ENCODE measurements at places on chromosomes 2 and 18.

DNA sequence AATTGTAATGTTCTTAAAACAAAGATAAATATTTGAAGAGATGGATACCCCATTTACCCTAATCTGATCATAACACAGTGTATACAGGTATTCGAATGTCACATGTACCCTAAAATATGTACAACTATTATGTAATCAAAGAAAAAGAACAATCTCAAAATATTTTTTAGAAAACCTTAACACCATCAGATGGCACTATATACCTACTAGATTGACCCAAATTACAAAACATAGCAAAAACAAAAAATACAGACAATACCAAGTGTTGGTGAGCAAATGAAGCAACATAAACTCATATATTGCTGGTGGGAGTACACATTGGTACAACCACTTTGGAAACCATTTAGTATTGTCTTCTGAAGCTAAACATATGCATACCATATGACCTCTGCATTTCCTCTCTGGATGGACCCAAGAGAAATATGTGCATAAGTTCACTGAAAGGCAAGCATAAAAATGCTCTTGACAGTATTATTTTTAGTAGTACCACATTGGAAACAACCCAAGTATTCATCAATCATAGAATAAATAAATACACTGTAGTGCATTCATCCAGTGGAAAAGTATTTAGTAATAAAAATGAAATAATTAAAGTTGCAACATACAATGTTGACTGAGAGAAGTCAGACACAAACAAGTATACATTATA, 55.8 kb downstream of the GDF7 start:
- DNase-seq, result no peak

DNA sequence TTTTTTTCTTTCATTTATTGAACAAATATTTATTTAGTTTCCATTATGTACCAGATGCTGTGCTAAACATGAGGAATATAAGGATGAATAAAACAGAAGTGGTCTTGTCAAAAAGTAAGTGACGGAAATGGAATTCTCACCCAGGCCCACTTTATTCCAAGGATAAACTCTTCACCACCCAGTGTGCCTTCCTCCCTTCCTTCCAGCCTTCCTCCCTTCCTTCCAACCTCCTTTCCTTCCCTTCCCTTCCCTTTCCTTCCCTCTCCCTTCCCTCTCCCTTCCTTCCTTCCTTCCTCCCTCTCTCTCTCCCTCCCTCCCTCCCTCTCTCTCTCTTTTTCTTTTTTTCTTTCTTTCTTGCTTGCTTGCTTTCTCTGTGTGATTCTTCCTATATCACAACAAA, 240.8 kb downstream of the DPP10 start:
- no peak for DNase-seq

DNA sequence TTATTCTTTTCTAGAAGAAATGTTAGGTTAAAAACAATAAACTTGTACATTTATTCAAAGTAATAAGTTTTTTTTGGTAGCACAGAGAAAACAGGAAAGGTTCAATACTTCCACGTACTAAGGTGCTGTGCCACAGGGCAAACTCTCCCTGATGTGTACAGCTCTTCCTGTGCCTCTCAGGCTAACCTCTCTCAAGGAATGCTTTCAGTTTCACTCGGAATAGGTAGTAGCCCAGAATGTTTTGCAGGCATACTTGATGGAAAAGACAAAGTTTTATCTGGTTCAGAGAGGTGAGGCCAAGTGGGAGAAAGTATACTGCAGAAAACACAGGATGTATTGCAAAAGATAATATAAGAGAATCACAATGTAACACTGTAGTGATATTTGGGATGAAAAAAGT, 171.0 kb upstream of the ZFP36L2 start:
- no peak for DNase-seq

DNA sequence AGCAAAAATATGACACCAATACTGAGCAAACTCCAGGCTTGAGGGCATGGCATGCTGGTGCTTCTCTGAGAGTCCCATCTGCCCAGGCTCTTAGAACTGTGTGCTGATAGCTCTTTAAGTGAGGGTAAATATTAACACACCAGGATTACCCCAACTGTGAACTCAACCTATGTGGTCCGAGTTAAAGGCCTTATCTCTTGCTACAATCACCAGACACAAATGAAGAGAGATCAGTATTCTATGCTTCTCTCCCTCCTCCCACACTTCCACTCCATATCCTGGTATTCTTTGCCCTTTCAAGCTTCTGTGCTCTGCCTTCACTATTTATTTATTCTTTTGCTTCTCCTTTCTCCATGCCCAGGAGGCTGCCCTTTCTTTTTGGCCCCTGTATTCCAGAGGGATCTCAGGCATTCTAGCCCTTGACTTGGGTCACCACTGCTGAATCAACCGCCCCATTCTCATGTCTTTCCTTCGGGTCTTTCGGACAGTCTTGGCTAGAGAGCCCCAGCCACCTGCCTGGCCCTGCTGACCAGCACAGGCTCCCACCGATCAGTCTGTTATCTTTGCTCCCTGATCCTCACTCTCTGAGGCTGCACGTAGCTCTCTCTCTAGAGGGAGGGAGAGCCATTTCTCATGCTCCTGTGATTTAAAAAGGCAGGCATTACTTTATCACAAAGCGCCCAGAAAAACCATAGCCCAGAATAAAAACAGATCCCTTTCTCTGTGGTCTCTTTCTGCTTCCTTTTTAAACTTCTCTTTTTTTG, 17.2 kb upstream of the HK2 start:
- DNase-seq, result no peak

DNA sequence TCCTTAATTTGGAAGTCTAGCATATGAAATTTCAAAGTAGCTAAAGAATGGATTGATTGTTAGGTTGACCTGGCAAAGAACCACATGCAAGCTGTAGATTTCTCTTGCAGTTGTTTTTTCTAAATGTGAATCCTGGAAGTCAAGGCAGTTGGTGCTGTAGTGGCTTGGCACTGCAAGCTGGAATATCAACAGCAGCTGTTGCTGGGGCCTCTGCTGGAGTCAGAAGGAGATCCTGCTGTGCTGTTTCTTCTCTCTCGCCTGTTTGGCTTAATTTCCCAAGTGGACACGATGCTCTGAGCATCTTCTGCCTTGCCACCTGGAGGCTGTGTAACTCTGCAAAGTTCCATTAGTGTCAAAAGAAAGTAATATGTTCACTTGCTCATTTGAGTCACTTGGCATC, 12.6 kb downstream of the PIK3C3 start:
- DNase-seq, result no peak

- DNase-seq, result no peak
Observed at GRCh38 chr18:55110436-55110835, 151.2 kb upstream of the CCDC68 start.

DNA sequence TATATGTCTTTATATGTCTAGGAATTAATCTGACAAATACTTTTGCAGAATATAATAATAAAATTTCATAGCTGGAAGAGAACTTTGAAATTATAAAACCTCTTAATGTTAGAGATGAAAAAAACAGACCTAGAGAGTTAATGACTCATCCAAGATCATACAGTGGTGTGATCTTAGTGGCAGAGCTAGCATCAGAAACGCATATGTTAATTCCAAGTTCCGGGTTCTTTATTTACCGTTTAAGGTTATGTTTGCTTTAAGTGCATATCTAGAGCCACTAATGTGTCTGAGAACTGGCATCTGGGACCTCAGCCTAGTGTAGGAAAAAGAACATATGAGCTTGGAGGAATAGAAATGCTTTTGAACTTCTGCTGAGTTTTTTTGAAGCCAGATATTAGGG, 24.3 kb downstream of the CERS6 start:
- DNase-seq, result no peak

DNA sequence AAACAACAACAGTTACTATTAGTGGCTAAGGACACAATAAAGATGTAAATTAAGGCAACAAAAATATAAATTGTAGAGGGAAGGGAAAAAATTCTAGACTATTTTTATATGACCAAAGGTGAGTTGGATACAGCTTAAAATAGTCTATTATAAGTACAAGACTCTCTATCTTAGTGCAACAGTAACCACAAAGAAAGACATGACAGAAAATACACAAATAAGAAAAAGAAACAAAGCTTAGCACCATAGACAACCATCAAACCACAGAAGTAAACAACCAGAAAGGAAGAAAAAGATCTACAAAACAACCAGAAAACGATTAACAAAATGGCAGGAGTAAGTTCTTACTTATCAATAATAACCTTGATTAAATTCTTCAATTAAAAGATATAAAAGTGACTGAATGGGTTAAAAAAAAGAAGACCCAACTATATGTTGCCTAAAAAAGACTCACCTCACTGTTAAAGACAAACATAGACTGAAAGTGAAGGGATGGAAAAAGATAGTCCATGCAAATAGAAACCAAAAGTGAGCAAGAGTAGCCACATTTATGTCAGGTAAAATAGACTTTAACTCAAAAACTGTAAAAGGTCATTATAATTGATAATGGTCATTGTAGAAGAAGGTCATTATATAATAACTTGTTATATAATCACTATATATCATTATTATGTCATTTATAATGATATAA, 62.5 kb downstream of the USP40 start:
- no peak for DNase-seq

- no peak for DNase-seq
Observed at GRCh38 chr2:12923907-12924610, 207.3 kb downstream of the TRIB2 start.

DNA sequence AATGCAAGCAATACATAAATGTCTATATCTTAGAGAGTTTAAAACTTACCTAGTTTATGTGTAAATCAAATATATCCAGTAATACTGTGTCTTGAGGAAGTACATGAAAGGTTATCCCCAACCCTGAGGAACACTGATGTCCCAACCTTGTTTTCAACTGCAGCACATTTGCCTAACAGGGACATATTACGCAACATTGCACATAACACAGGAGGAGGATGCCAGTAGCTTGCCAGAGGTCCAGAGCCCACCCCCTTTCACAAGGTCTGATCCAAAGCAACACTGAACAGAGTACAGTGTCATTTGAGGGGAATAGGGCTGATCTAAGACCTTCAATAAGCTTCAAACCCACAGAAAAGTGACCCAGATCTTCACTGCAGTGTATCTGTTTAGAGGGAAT, 678.5 kb downstream of the ARHGAP15 start:
- no peak for DNase-seq

- DNase-seq, result no peak
Observed at GRCh38 chr2:195026261-195026660, 630.8 kb upstream of the SLC39A10 start.

DNA sequence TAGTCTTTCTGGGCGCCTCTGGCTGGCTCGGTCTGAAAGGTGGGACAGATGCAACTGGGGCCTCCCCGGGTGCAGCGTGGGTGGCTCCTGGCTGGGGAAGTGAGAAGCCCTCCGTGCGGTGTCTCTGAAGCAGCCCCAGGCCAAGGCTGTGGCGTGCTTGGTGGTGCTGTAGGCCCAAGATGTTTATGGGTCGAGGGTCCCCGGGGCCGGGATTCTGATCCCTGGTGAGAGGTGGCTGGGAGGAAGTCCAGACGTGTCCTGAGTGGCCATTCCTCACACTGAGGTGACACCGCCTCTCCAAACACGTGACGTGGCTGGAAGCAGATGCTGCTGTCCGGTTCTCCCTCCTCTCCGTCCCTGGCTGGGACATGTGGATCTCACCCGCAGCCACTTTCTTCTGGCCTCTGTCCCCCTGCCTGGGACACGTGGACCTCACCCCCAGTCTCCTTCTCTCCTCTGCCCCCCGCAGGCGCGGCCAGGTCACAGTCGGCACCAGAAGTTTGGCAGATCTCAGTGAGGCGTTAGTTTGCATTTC, 12.6 kb downstream of the RTP5 start:
- no peak for DNase-seq

- DNase-seq, result no peak
Observed at GRCh38 chr2:217840522-217840921, 162.3 kb downstream of the TNS1 start.

DNA sequence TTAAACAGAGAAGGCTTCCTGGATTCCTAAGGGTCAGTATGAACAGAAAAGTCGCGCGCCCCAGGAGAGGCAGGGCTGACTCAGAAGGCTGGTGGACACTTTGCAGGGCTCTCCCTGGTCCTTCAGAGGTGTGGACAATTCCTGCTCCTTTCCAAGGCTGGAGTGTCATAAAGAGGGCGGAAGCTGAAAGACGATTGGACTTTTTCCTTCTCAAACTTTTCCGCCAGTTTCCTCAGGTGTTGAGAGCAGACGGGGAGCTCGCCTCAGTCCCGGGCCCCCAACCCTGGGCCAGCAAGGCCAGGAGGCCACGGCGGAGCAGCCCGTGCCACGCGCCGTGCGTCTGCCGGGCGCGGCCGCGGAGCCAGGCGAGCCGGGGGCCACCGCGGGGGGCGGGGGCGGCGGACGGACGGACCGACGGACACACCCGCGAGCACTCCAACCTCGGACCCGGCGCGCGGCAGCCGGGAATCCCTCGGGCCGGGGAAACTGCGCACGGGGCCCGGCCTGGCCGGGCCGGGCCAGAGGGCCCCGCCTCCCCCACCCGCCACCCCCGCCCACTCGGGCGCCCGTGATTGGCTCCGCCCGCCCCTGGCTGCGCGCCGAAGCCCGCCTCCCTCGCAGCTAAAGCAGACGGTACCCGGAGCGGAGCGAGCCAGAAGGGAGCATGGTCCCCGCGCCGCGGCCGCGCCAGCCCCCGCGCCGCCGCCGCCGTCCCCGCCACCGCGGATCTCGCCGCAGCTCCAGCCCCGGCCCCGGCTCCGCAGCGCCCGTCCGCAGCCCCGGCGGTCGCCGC, at the start of gene KLHL29:
TSS of gene KLHL29 (plus strand) at position 629 of the 793 bp plus-strand sequence. CDS start 177,018 bp downstream, outside the sequence.
- no peak for DNase-seq

GRCh38 chr2:109466674-109467575, 146.8 kb downstream of the SEPTIN10 start:
- no peak for DNase-seq

GRCh38 chr2:208101716-208102631, 22.4 kb downstream of the CRYGD start:
- no peak for DNase-seq

DNA sequence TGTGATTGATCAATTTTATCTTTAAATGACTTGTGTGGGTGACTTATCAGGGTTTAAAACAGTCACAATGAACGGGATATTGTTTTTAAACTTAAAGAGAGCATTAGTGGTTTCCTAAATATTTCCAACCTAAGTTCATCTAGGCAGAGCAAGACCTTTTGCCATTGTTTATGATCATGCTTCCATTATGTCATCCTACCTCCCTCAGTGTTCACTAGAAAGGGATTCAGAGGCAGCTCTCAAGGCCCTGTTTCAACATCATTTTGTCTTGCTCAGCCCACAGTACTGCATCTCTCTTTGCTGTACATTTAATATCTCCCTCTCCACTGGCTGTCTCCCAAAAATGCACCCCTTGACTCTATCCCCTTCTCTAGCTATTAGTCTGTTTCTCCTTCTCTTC, 21.5 kb upstream of the PELI1 start:
- no peak for DNase-seq

DNA sequence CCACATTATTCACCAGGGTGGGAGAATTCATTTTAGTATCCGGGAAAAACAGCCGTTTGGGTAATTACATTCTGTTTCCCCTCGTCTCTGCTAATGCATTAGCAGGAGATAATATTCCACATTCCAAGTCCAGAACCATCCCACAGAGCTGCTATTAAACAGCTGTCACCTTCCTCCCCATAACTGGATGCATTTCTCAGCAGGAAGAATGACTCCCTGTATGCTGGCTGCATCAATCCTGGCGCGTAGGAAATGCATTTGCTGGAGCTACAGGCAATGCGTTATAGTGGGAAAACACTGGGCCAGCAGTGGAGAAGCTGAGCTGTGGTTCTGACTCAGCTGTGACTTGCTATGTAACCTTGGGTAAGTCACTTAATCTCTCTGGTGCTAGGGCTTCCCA, 246.0 kb downstream of the CLIP4 start:
- no peak for DNase-seq

- no peak for DNase-seq
Observed at GRCh38 chr2:121480826-121481225, 49.9 kb upstream of the RNU4ATAC start.

GRCh38 chr2:48457227-48457626, 72.7 kb upstream of the STON1 start:
- DNase-seq, result no peak

Measured in NCI-H1436 treated with DMSO at 0.1 percent for 48 hours (cell line).